ENCODE measurements at places on chromosomes 13 and 19. TPM values are rescaled to one million over a fixed set of nuclear protein-coding genes. Genes with fewer than 3 reads are reported as not detected.

GRCh38 chr19:19214892-19215291, 3.1 kb downstream of the NCAN start:
- DNase-seq = peak; percentile 48

DNA sequence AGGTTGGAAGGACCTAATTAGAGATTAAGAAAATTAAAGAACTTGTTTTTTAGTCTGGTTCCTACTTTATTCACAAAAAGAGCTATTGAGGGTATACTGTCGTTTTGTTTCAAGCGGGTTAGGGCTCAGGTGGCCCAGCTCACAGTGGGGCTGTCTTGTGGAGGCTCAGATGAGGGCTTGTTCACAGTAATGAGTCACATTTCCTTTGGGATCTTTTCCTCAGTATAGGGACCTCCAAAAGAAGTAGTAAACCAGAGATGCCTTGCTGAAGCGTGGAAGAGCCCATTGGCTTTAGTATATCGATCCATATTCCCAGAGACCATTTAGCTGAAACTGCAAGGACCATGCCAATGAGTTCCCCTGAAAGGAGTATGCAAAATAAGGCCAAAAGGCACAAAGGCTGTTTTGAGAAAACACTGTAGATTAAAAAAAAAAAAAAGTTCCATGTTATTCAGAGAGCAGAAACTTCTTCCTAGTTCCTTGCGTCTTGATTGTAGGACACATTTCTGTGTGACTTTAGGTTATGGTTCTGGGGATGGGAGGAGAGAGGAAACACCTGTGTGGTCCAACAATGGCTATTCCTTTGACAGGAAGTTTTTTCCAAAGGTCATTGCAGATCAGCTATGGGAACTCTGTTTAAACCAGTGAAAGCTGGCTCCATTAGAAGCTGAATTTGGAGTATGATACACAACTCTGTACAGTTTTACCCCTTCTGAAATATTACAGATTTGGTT, 32.8 kb upstream of the GPI start:
- DNase-seq = no peak

DNA sequence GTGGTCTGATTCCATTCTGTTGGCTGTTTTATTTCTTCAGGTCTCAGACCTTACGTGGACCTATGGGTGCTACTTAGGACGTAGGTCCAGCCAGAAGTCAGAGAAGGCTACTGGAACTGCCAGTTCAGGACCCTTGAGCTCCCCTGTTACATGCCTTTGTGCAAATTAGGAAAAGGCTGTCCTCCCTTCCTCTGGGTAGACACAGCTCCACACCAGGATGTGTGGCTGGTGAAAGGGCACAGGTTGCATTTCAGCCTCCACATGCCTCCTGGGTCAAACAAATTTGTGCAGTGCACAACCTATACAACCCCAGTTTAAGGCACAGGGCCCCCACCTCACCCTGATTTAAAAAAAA, 43.9 kb upstream of the MAP3K10 start:
- no peak for DNase-seq

- no peak for DNase-seq
Measured at GRCh38 chr13:42970824-42971690, 21.0 kb downstream of the EPSTI1 start.

GRCh38 chr13:91690944-91691343, 292.5 kb downstream of the GPC5 start:
- DNase-seq = no peak

- DNase-seq = no peak
Measured at GRCh38 chr19:52444506-52444905, 8.8 kb upstream of the ZNF578 start.

KCTD4 gene
- 0.69 TPM for polyA plus RNA-seq

MAMSTR gene
- 4.5 TPM for polyA plus RNA-seq

CERS1 gene
- 6.6 TPM for polyA plus RNA-seq

GRCh38 chr19:38049105-38049649, 142.2 kb downstream of the SIPA1L3 start:
- no peak for DNase-seq

DNA sequence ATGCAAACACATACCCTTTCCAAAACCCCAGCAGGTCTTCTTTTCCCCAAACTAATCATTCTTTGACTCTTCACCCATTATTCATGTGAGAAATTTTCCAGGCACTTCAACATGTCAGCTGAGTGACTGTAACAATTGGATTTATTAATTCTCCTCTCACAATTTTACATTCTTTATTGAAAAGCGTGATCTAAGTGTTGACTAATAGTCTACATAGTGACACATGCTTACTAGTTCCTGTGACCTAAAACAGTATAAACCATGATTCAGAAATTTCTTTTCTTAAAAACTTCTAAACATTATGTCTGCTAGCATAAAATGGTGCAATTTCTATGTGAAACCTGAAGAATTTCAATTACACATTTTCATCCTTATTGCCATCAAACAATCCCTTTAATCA, 532.3 kb downstream of the GPC5 start:
- DNase-seq = no peak

KISS1R gene
- 0.47 TPM for polyA plus RNA-seq

ICAM1 gene
- polyA plus RNA-seq = 7.8 TPM

DNA sequence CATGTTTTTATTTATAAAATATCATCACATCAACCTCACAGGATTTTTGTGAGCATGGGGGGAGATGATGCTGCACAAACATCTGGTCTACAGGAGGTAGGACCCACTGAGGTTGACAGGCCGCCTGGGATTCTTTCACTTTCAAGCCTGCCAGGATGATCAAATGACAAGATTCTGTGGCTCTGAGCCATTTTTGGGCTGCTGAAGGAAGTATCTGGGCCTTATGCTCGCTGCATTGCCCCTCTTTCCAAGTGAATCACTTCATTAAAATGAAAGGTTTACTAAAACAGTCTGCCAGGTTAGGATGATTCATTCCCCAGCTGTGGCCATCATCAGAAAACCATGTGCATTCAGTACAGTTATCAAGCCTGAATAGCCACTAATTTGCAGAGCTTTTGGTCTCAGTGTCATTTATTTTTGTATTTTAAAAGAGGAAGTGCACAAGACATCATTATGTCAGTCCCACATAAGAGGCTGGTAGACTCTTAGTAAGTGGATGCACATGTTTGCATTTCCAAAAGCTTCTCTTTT, 34.4 kb downstream of the STARD13 start:
- DNase-seq = no peak

CATSPERD gene
- polyA plus RNA-seq = not detected

TMEM221 gene
- polyA plus RNA-seq = 2.0 TPM

GRCh38 chr13:78662467-78662866, 3.5 kb upstream of the OBI1 start:
- DNase-seq = no peak

- no peak for DNase-seq
Measured at GRCh38 chr13:49821216-49822009, 28.9 kb upstream of the KPNA3 start.

C5AR1 gene
- polyA plus RNA-seq = 8.0 TPM

GRCh38 chr13:108682714-108683113, 53.3 kb downstream of the MYO16 start:
- DNase-seq = no peak

LYL1 gene
- 3.7 TPM for polyA plus RNA-seq

LYPD3 gene
- 1.6 TPM for polyA plus RNA-seq

NLRP9 gene
- 0.10 TPM for polyA plus RNA-seq

DNA sequence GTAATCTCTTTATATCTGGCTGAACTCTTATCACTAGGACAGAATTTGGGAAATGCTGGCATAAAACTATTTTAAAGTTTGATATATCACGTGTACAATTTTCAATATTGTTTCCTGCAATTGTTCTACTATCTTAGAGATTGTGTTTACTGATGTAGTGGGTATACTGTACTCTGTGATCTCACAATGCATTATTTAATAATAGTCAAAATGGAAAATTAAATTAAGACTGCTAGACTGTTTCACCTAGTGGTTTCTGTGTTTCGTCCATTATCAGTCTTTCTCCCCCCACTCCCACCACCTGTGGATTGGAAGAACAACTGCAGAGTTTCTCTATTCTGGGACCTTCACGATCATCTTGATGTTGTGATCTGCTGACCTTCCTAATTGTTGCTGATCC, 449.2 kb upstream of the SLC10A2 start:
- no peak for DNase-seq

KLHL1 gene
- 0.04 TPM for polyA plus RNA-seq

DNA sequence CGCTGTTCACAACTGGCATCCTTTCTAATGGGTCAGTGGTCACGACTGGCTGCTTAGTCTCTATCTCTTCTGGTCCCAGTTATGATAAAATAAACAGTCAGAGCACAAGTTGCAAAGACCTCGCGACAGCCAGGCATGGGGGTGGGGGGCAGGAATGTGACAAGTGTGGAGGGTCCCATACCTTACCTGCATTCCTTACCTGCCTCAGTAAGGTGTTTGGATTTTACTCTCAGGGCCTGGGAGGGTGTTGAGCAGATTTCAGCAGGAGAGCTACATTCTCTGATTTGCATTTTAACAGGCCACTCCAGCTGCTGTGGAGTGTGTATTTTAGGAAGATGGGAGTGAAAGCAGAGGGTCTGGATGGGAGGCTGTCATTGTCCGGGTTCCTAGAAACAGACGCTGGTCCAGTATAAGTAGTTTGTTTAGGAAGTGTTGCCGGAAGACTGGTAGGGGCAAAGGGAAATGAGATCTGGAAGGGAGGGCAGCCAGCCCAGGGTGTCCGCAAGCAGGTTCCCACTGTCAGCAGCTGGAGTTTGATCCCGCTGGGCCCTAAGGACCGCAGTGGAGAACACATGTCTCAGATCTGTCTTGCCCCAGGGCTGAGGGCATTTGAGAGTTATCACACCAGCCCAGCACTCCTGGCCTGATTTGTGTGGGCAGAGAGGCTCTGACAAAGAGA, 920.0 kb downstream of the UQCRFS1 start:
- DNase-seq = no peak

DNA sequence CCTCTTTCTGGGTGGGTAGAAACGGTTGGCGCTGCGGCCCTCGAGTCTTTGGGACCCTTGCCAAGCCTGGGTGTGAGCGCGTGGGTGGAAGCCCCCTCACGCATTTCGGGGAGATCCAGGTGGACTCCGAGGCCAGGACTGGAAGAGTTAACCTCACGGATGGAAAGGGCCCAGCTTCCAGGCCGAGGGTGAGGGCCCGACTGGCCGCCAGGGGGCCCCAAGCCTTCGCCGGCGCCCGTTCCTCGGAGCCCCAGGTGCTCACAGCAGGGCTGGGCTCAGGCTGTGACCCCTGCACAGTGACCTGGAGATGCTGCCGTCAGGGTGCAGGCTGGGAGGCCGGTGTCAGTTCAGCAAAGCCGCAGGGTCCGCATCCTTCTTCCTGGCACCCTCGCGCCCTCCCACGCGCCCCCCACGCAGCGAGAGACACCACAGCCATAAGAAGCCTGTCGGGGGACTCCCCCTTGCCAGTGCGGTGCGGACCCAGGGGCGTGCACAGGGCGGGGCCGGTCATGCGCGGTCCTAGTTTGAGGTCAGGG, 34.2 kb upstream of the TMEM255B start:
- peak; percentile 66 for DNase-seq

DNA sequence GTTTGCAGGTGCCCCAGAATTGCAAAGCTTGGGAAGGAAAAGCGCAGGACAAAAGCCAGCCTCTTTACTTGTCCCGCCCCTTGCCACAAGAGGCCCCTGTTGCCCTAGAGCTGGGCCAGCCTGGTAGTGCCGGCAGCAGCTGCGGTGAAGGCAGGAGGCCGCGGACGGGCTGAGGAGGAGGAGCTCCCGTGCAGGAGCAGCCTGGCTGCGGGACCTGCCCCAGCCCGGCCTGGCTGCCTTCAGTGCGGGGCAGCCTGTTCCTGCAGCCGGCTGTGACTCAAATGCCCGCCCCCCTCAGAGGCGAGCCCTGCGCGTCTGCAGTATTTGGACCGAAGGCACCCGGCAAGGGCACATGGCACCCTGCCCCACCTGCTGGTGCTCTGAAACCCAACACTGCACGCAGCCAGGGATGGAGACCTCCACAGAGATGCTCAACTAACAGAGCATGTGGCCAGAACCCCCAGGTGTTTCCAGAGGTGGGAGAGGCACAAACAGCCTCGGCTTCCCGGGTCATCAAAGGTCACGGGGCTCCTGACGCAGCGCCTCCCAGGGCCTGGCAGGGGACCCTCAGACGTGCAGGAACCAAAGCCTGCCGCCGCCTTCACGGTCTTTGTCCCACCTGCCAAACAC, 29.7 kb downstream of the NAXD start:
- no peak for DNase-seq

ZNF229 gene
- 9.1 TPM for polyA plus RNA-seq

DNA sequence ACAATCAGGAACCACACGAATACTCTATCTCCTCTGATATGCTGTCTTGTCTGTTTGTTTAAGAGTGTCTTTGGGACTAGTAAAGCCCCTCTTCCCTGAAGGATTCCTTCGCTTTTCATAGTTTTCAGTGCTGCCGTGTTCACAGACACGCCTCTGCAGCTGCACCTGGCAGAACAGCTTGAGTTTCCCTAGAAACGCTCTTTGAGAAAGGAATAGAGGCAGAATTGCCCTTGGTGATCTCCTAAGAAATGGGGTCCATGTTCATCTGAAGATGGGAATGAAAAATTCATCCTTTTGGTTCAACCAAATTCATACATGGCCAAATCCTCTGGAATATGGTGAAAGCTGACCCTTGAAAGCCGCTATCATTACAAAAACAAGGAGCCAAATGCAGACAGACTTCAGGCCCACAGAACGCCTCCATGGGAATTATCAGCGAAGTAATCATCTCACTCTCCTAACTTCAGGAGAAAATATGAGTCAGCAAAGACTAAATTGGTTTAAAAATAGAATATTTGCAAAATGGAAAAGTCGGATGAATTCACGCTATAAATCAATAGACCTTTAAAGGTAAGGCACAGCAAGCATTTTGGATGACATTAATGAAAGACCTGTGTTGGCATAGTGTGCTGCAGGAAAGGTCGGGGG, 5.5 kb downstream of the SACS start:
- DNase-seq = no peak

- no peak for DNase-seq
Measured at GRCh38 chr13:98273824-98274742, 97.0 kb upstream of the RNF113B start.

GRCh38 chr19:32886241-32886640, 16.7 kb upstream of the SLC7A9 start:
- DNase-seq = no peak
